ENCODE measurements at places on chromosomes 4 and X.

DNA sequence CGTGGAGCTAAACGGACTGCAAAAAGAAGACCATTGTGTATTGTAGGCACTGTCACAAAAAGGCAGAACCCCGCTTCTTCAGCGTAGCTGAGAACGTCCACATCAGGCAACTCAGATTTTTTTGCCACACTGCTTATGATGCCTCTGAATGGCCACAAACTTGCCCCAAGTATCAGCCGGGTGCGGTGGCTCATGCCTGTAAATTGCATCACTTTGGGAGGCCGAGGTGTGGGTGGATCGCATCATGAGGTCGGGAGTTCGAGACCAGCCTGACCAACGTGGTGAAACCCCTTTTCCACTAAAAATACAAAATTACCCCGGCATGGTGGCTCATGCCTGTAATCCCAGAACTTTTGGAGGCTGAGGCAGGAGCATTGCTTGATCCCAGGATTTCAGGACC is 14.9 kb upstream of the IL3RA start:
- DNase-seq: no peak

DNA sequence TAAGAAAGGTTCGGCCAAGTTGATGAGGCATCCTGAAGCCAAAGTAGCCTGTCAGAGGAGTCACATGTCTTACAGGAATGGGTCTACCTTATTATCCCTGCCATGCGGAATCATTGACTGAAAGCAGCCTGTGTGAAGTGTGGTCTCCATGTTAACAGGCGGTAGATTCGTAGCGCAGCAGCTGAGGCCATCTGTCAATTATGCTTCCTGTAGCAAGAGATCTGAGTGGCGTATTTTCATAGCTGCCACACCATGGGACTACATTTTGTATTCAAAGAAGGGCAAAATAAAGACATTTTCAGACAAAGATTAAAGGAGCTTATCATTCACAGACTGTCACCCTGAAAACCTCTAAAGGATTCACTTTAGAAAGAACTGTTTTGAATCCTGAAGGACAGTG is 11.2 kb upstream of the MED14 start:
- DNase-seq: no peak

DNA sequence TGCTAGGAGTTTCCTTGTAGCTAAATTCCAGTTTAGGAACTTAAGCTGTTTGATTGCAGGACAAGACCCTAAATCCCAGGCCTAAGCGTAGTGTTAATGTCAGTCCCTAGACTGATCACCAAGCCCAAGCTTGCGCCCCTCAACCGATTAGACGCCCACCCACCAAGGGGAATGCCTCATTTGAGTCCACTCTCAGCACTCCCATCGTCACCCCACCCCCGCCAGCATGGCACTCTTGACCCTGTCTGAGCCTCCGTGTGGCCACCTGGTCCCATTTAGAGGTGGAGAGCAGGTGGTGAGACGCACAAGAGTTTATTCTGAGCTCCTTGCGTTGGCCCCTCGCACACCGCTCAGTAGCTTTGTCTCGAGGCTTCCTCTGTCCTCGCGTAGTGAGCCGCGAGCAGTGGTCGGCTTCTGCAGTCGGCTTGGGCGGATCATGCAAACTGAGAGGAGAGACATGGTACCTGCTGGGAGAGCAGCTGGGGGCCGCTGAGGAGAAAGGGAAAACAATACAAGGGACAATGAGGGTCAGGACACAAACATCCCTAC is 48.5 kb upstream of the ZNF157 start:
- no peak for DNase-seq

DNA sequence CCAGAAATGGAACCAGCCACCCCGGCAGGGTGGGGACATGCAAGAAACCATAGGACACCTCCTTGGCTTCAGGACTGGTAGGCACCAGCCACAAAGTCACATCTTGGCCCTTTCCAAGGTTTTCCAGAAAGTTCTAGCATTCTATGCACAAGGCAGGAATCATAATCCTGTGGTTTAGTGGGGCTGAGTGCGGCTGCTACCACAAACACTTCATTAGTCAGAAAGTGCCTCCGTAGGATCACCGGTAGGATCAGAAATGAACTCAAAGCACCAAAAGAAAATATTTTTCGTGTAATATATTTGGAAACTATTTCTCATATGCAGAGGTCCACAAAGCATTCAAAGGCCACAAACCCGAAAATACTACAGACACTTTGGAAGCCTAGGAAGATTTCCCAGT is 191.7 kb downstream of the PTTG2 start:
- no peak for DNase-seq

- no peak for DNase-seq
These were observed 161.9 kb downstream of the ZNF518B start for GRCh38 chr4:10295301-10295700.

DNA sequence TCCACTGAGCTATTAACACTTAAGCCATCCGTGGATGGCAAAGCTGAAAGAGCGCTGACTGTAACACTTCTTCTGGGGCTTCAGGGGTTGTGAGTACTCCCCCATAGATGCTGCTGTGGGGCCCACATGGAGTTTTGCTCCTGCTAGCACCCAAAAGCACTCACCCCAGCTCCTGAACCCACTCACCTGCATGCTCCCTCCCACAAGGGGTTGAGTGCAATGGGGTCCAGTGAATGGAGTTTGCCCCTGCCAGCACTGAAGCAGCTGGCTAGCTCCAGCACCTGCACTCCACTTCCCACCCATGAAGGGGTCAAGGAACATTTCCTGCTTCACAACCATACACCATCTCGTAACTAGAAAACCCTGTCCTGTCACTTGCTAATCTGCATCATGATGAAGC is 78.9 kb downstream of the IL21 start:
- DNase-seq: no peak

GRCh38 chrX:39692796-39693195 is 405.0 kb downstream of the BCOR start:
- DNase-seq: no peak

DNA sequence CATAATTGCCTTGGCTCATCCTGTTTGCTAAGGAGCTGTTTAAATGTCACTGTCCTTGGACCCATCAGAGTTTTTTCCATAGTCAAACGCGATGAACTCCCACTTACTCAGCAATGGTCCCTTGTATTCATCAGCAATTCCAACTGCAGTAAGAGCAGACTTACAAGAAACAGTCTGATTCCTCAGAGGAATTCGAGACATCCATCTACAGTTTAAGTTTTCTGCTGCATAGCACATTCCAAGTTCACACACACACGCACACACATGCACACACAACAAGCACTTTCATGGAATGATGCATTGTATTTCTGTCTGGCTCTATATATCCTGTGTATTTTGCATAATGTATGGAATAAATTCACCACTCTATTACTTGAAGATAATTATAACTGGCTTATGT is 32.7 kb upstream of the TMEM150C start:
- no peak for DNase-seq

- DNase-seq: no peak
These were observed 132.5 kb downstream of the ATP10D start for GRCh38 chr4:47617607-47618006.

DNA sequence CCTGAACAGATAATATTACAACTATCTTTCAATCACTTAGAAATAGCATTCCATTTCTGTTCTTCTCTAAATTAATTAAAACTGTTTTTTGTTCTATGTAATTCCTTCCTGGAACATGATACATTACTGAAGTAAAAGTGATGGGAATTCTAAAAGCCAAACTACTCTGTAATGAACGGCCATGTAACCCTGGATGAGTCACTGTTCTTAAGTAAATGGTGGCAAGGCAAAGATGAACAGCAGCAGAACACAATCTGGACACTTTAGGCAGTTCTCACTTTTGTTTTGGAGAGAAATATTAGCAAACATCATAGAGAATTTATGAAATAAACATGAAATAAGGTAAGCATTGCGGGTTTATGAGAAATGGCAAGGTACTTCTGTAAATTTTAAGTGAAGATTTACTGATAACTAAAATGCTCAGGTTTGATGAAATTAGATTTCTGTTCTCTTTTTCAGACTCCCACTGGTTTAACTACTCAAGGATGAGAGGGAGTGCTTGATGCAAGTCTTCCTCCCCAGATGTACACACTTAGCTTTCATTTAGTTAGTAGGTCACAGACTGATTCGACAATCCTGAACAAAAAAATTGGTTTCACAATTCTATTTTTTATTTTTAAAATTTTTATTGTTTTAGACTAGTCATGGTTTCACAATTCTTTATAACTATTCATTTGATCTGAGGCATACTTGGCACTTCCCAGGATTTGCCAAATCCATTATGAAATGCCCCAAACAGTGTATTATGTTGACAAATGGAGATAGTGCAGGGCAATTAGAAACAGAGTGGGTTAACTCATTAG is 964 bp upstream of the GPR82 start:
- no peak for DNase-seq

GRCh38 chr4:104719539-104720230 is 225.0 kb upstream of the CXXC4 start:
- no peak for DNase-seq

DNA sequence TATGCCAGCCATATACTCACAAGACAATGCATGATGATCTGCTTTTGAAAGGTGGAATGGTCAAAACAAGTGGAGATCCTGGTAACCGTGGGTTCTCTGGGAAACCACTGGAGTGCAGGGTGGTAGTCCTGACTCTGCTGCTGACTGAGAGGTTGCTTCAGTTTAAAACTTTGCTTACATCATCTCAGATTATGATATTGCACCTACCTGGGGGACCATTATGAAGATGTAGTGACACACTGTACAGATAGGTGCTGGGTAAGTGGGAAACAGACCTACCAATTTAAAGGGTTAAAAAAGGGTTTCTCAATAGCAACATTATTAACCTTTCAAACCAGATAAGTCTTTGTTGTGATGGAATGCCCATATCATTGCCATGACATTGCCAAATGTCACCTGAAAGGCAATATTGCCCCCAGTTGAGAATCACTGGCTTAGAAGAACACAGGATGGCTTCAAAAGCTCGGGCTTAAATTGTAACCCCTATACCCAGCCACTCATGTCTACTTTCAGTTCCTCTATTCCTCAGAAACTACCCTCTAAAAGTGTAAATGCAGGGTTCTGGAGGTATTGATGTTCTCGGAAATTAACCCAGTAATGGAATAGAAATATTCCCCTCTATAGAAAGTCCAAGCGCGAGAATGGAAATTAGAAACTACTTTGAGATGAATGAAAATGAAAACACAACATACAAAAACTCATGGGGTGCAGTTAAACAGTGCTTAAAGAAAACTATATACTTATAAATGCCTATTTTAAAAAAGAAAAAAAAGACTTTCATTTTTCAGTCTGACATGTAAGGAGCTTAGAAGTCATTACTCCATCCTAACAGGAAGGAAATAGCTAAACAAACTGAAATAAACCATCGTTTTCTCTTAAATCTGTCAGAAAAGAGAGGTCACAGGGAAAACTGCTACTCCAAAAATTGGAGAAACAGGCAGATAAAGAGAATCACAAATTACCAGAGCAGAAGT is 65.8 kb downstream of the ARHGEF6 start:
- no peak for DNase-seq

- DNase-seq: no peak
These were observed 95.8 kb downstream of the MGST2 start for GRCh38 chr4:139761461-139761860.

- no peak for DNase-seq
These were observed 334.8 kb upstream of the RASGEF1B start for GRCh38 chr4:81806485-81806884.

- DNase-seq: no peak
These were observed 279.8 kb downstream of the UNC5C start for GRCh38 chr4:95268819-95269565.

GRCh38 chr4:25767877-25768725 is 94.7 kb downstream of the SEL1L3 start:
- no peak for DNase-seq

- DNase-seq: no peak
These were observed 772.3 kb downstream of the FAT4 start for GRCh38 chr4:126087101-126087500.

DNA sequence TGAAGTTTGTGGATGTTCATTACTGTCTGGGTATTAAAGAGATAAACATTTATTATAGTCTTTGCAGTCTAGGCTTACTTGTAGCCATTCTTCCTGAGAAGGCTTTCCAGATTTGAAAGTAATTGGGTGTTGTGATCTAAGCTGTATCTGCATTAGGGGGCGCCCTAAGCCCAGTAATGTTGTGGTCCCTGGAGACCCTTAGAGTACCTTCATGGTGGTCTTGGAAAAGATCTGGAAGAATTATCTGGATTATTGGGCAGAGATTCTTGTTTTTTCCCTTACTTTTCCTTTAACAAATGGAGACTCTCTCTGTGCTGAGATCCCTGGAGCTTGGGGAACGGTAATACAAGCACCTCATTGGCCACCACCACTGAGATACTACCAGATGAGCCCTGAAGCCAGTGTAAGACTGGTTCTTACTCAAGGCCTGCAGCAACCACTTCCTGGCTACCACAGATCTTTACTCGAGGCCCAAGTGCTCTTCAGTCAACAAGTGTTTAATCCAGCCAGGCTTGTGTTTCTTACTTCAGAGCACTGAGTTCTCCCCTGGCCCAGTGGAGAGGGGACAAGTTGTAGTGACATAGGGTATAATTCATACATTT is 63.1 kb downstream of the RTL3 start:
- DNase-seq: no peak

- no peak for DNase-seq
These were observed 922.6 kb upstream of the SLIT2 start for GRCh38 chr4:19329077-19329476.

GRCh38 chr4:16043642-16044498 is 40.0 kb downstream of the PROM1 start:
- no peak for DNase-seq

- no peak for DNase-seq
These were observed 69.6 kb downstream of the NOCT start for GRCh38 chr4:139085141-139085540.

DNA sequence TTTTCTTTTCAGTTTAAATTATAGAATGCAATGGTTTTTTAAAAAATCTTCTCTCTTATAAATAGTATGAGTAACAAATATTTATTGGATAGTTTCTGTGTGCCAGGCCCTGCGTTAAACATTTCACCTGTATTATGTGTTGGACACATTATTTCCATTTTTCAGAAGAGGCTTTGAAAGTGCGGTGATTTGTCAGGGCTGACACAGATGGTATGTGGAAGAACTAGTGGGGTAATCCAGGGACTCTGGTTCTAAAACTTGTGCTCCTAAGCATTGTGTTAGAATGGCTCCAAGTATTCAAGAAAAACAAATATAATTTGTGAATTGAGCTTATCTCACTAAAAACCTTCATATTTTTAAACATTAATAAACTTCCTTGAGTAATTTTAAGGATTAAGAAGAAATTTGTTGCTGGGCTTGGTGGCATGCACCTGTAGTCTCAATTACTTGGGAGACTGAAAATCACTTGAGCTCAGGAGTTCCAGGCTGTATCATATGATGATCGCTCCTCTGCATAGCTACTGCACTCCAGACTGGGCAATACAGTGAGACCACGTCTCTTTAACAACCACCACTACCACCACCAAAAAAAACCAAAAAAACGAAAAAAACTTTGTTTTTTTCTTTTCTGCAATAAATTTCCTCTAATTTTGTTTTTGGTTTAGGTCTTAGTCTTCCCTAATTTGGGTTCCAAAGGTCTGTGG is 40.0 kb downstream of the RAPGEF2 start:
- DNase-seq: no peak

DNA sequence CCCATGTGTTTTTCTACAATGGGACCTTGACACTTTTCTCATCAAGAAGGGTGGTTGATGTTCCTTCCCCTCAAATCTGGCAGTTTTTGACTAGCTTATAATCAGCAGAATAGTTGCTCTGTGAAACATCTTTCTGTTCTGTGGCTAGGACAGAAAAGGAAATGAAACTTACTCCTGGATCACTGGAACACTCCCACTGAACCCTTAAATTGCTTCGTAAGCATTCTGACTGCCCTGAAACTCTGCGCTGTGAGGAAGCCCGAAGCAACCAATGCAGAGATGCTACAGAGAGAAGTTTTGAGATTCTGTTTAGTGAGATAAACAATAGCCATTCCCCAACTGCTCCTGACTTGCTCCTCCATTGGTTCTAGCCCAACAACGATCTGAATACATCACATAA is 602.2 kb downstream of the CENPC start:
- no peak for DNase-seq
